Transverse colon (tissue), 4 donors: ENCODE measurements at places on chromosomes 7 and 10. TPM values are rescaled to one million over a fixed set of nuclear protein-coding genes. Genes with fewer than 3 reads are reported as not detected.

DNA sequence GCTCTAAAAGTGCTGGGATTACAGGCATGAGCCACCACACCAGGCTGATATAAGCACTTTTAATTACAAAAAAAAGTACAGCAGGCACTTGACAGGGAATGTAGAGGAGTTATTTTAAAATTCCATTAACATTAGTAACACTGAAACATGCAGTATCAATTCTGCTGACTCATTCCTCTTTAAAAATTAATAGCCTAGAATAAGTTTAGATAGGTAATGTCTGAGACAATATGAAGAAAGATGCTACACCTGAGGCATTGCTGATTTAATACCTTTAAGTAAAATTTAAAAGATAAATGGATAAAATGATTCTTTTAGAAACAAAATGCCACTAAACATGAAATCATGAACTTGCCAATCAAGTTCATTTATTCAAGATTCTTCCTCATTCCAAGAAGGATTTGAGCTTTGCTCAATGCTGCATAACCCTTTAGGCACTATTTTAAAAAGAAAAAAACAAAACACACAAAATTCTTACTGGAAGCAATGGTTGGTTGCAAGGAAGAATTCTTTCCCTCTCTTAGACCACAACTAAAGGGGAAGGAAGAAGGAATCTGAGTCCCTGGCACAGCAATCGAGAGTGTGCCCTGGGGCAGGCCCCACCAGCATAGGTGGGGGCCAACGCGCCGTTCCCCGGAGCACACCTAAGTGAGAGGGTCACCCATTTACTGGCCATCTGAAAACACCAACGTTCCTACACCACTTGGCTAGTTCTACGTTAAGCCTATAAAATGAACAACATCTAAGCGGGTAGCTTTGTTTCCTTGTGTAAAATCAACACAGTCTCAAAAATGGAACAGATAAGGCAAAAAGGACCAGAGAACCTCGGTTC lies 26.6 kb downstream of the ESYT2 start:
- no peaks in the 10 kb centered on the region for H3K36me3 ChIP-seq
- H3K4me3 ChIP-seq = no peak overlapping the region
- peak overlapping the region; percentile 39 for H3K27ac ChIP-seq

- no peak for DNase-seq
- peak overlapping the region; percentile 70 for H3K27ac ChIP-seq
Measured at GRCh38 chr7:216360-217300, 24.3 kb downstream of the FAM20C start.

GRCh38 chr10:86585037-86585929 lies 63.7 kb upstream of the WAPL start:
- DNase-seq = peak; percentile 76
- no peaks in the 10 kb centered on the region for H3K27me3 ChIP-seq
- no peak overlapping the region for H3K4me3 ChIP-seq
- no peaks in the 10 kb centered on the region for H3K36me3 ChIP-seq
- H3K27ac ChIP-seq = no peak overlapping the region

DNA sequence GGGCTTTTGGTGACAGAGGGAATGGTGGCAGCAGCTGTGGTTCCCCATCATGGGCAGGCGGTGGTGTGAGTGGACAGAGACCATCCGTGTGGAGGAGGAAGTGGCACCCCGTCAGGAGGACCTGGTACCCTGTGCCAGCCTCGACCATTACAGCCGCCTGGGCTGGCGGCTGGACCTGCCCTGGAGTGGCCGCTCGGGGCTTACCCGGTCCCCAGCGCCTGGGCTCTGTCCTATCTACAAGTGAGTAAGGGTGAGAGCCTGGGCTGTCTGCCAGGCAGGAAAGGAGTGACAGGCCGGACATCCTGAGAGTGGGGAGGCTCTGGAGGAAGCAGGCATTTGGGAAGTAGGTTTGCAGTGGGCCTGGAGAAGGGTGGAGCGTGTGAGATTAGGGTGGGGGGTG lies 2.9 kb upstream of the ZNF467 start:
- no peak for DNase-seq
- H3K4me1 ChIP-seq = peaks cover 27% of the 10 kb centered on the region
- no peaks in the 10 kb centered on the region for H3K36me3 ChIP-seq

DNA sequence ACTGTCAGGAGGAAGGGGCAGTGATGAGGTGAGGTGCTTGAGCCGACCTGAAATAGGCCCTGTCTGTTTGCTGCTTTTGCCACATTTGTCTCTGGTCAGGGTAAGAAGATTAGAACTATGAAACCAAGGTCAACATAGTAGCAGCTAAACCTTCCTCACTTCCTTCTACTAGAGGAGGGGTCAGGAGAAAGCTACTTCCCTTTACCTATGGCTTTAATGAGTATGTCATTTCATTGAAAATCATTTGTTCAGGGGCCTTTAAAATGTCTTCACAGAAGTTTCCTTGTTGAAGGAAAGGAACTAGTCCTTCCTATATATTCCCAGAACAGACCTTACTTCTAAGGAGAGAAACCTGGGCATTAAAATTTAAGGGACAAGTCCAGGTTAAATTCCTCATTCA lies 19.0 kb downstream of the HYAL4 start:
- H3K27me3 ChIP-seq = no peaks in the 10 kb centered on the region
- no peak for DNase-seq
- no peak overlapping the region for H3K4me3 ChIP-seq
- H3K27ac ChIP-seq = peak overlapping the region; percentile 64

- no peaks in the 10 kb centered on the region for H3K27me3 ChIP-seq
- no peaks in the 10 kb centered on the region for H3K36me3 ChIP-seq
- H3K4me1 ChIP-seq = no peaks in the 10 kb centered on the region
- no peak overlapping the region for H3K27ac ChIP-seq
- no peak overlapping the region for H3K4me3 ChIP-seq
- DNase-seq = no peak
Measured at GRCh38 chr7:120869700-120870099, 11.8 kb upstream of the TSPAN12 start.

DNA sequence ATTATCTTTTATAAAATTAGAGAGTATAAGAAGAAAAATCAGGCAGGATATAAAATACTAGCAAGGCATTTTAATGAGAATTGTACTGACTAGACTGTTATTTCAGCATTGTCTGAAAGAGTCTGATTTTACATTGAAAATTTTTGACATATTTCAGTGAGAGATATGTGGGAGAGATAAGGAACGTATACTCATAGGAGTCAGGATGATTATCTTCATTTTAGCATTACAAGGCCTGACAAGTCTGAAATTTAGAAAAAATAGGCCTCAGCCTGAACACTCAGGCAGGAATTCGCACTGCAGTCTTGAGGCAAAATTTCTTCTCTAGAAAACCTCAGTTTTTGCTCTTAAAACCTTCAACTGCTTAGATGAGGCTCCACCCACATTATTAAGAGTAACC lies 386.0 kb downstream of the HGF start:
- H3K4me3 ChIP-seq = no peak overlapping the region
- no peaks in the 10 kb centered on the region for H3K36me3 ChIP-seq
- H3K27ac ChIP-seq = no peak overlapping the region
- no peaks in the 10 kb centered on the region for H3K27me3 ChIP-seq
- no peak for DNase-seq

GRCh38 chr7:151386301-151387160 lies 23.3 kb downstream of the WDR86 start:
- H3K27me3 ChIP-seq = peaks cover 22% of the 10 kb centered on the region
- H3K4me3 ChIP-seq = no peak overlapping the region
- no peak for DNase-seq
- no peaks in the 10 kb centered on the region for H3K36me3 ChIP-seq

GRCh38 chr10:14126697-14127440 lies 203.9 kb downstream of the FRMD4A start:
- H3K36me3 ChIP-seq = no peaks in the 10 kb centered on the region
- no peaks in the 10 kb centered on the region for H3K4me1 ChIP-seq
- no peak overlapping the region for H3K27ac ChIP-seq
- H3K4me3 ChIP-seq = no peak overlapping the region

DNA sequence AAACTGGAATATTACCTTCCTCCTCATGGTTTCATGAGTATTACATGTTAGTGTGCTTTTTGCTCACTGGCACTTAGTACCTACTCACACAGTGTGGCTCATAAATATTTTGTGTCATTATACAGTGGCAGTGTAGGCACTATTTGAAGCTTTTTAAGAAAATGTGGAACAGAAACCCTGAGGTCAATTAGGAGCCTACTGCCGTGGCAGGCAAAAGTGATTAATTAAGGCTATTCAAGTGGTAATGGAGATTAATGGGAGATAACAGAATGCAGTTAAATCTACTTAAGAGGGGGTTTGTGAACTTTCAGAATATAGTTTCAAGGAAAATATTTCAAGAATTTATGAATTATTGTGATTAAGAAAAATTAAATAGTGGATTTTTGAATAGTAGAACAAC lies 277.6 kb downstream of the HGF start:
- no peak overlapping the region for H3K4me3 ChIP-seq
- no peaks in the 10 kb centered on the region for H3K36me3 ChIP-seq
- DNase-seq = no peak
- no peak overlapping the region for H3K27ac ChIP-seq
- no peaks in the 10 kb centered on the region for H3K27me3 ChIP-seq

- no peaks in the 10 kb centered on the region for H3K4me1 ChIP-seq
- no peaks in the 10 kb centered on the region for H3K36me3 ChIP-seq
- no peak overlapping the region for H3K4me3 ChIP-seq
Measured at GRCh38 chr7:22660732-22661131, 66.3 kb upstream of the IL6 start.

The CRYGN gene
- not detected for total RNA-seq

The MPP7 gene
- total RNA-seq = 21.8 TPM

The ZMYND11 gene
- total RNA-seq = 69.1 TPM

The BMPER gene
- total RNA-seq = 1.00 TPM

The PNLIPRP2 gene
- total RNA-seq = not detected

The VTI1A gene
- 107 TPM for total RNA-seq
